A549 treated with dexamethasone at 1 μM for 4 hours (cell line): ENCODE measurements at places on chromosomes 1 and 21. TPM values are rescaled to one million over a fixed set of nuclear protein-coding genes. Genes with fewer than 3 reads are reported as not detected.

The MAN1C1 gene
- total RNA-seq: 0.65 to 0.97 TPM (median 0.92 TPM) in 5 replicates

The CD1B gene
- not detected in 5 replicates for total RNA-seq

The DMBX1 gene
- total RNA-seq: 0.55 to 1.0 TPM (median 0.87 TPM) in 5 replicates

The CDC7 gene
- 5.2 to 7.8 TPM (median 6.8 TPM) in 5 replicates for total RNA-seq

The GBP6 gene
- not detected in 5 replicates for total RNA-seq

The NIPAL3 gene
- total RNA-seq: 5.9 to 8.3 TPM (median 7.7 TPM) in 5 replicates

The KRTAP19-3 gene
- total RNA-seq: not detected in 5 replicates

The TRIM67 gene
- 0.03 to 0.22 TPM (median 0.11 TPM) in 5 replicates for total RNA-seq

The SPATA1 gene
- total RNA-seq: 0.53 to 1.7 TPM (median 1.1 TPM) in 5 replicates

The PKLR gene
- not detected in 5 replicates for total RNA-seq

The ADCY10 gene
- 0.04 to 0.14 TPM (median 0.12 TPM) in 4 of 5 replicates, not detected in the other for total RNA-seq

The FMO2 gene
- total RNA-seq: not detected in 5 replicates

The AMY1B gene
- total RNA-seq: not detected in 5 replicates

The HES3 gene
- not detected in 5 replicates for total RNA-seq

The SEC16B gene
- 0.65 to 1.0 TPM (median 0.89 TPM) in 5 replicates for total RNA-seq

The ANGPTL1 gene
- 0.08 TPM in 1 of 5 replicates, not detected in the others for total RNA-seq

The HSPG2 gene
- 46.4 to 93.7 TPM (median 80.9 TPM) in 5 replicates for total RNA-seq

The OLFM3 gene
- not detected in 5 replicates for total RNA-seq

The LBR gene
- 25.5 to 51.1 TPM (median 41.6 TPM) in 5 replicates for total RNA-seq

The MPL gene
- total RNA-seq: 0.15 to 0.25 TPM (median 0.16 TPM) in 3 of 5 replicates, not detected in the others

The C1orf87 gene
- not detected in 5 replicates for total RNA-seq

The PROX1 gene
- total RNA-seq: 0.02 to 0.19 TPM (median 0.06 TPM) in 5 replicates

The ERG gene
- total RNA-seq: 0.07 to 0.09 TPM (median 0.08 TPM) in 4 of 5 replicates, not detected in the other

The S100A12 gene
- not detected in 5 replicates for total RNA-seq

The LRRC53 gene
- total RNA-seq: not detected in 5 replicates

The GPR37L1 gene
- 0.12 to 0.18 TPM (median 0.14 TPM) in 5 replicates for total RNA-seq

The LIN28A gene
- not detected in 5 replicates for total RNA-seq

The OR2W3 gene
- total RNA-seq: not detected in 5 replicates

The CNN3 gene
- 59.2 to 61.7 TPM (median 60.2 TPM) in 5 replicates for total RNA-seq

The FAM131C gene
- 12.6 to 20.3 TPM (median 19.8 TPM) in 5 replicates for total RNA-seq

The KCNE2 gene
- not detected in 5 replicates for total RNA-seq

The SPRR1A gene
- not detected in 5 replicates for total RNA-seq

The BRDT gene
- total RNA-seq: not detected in 5 replicates

The ELAPOR1 gene
- 0.26 to 0.75 TPM (median 0.33 TPM) in 5 replicates for total RNA-seq

The E2F2 gene
- 2.2 to 3.3 TPM (median 2.9 TPM) in 5 replicates for total RNA-seq

The HEATR1 gene
- total RNA-seq: 20.0 to 32.2 TPM (median 28.5 TPM) in 5 replicates

The KCNJ9 gene
- not detected in 5 replicates for total RNA-seq

The CFAP141 gene
- total RNA-seq: 0.34 TPM in 1 of 5 replicates, not detected in the others

The CYP4B1 gene
- 0.07 to 0.17 TPM (median 0.12 TPM) in 3 of 5 replicates, not detected in the others for total RNA-seq

The EIF2D gene
- 33.8 to 35.5 TPM (median 34.5 TPM) in 5 replicates for total RNA-seq

The OR2G6 gene
- total RNA-seq: not detected in 5 replicates

The KRTAP13-4 gene
- not detected in 5 replicates for total RNA-seq

The OLIG2 gene
- total RNA-seq: 0.02 TPM in 1 of 5 replicates, not detected in the others

The CFAP107 gene
- total RNA-seq: not detected in 5 replicates

The RORC gene
- 0.03 to 0.08 TPM (median 0.04 TPM) in 4 of 5 replicates, not detected in the other for total RNA-seq

The ATF3 gene
- total RNA-seq: 20.8 to 37.6 TPM (median 26.9 TPM) in 5 replicates

The SMPDL3B gene
- 1.4 to 1.9 TPM (median 1.5 TPM) in 5 replicates for total RNA-seq
